Immature natural killer cell (primary cell): ENCODE measurements at places on chromosomes 6 and 20.

GRCh38 chr6:1856381-1856780 is 246.7 kb downstream of the FOXC1 start:
- DNase-seq = no peak

GRCh38 chr6:113668641-113669408 is 188.3 kb upstream of the MARCKS start:
- DNase-seq = no peak

DNA sequence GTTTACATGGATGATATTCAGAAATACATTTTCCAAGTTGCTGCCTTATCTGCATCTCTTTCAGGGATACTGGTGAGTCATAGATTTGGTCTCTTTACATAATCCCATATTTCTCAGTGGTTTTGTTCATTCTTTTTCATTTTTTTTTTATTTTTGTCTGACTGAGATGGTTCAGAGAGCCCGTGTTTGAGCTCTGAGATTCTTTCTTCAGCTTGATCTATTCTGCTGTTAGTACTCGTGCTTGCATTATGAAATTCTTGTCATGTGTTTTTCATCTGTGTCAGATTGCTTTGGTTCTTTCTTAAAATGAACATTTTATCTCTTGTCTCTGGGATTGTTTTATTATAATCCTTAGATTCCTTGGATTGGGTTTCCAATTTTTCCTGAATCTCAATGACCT is 317.3 kb downstream of the DOK5 start:
- no peak for DNase-seq

GRCh38 chr6:13304101-13304500 is 24.2 kb downstream of the TBC1D7 start:
- DNase-seq = no peak

GRCh38 chr6:61711849-61712248 is 574.2 kb downstream of the KHDRBS2 start:
- DNase-seq = no peak

GRCh38 chr20:32300647-32301046 is 23.2 kb downstream of the KIF3B start:
- no peak for DNase-seq
